ENCODE measurements at places on chromosomes 7 and 10. TPM values are rescaled to one million over a fixed set of nuclear protein-coding genes. Genes with fewer than 3 reads are reported as not detected.

TCERG1L gene
- not detected for total RNA-seq

VCL gene
- 200 TPM for total RNA-seq

ZNF853 gene
- 7.9 TPM for total RNA-seq

CNPY1 gene
- total RNA-seq = not detected

GBX1 gene
- 13.8 TPM for total RNA-seq

- no peak for DNase-seq
Measured at GRCh38 chr10:30911303-30911863, 120.3 kb downstream of the ZNF438 start.

DNA sequence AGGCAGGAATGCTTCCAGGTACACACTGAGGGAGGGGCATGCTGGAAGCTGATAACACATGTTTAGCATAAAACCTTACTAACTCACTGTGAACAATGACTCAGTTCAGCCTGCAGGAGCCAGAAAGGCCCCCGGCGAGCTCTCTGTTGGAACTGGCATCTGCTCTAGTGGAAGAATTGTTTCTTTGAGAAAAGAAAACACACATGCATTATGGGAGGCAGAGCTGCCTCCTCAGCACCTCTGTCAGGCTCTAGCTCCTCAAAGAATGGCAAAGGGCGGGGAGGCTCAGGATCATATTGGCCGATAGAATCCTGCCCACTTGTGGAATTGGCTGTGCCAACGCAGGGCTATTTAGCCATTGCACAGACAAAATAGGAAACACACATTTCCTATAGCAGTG is 338.3 kb downstream of the CXCL12 start:
- DNase-seq = no peak

DNA sequence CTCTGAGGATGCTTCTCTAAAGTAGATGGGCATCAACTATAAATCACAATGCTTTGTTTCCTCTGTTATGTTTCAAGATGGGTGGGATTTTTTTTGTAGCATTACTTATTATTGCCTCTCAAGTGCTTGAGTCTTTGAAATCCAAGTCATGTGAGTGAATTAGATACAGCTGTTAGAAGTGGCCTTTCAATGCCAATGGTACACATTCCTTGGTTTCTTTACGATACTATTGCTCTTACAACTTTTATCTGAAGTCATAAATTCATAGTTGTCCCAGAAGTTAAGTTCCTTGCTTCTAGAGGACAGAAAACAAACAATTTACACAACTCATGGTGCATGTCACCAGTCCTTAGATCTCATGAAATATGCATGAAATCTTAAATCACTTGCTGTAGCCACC is 15.5 kb downstream of the CFTR start:
- DNase-seq = no peak

- DNase-seq = no peak
Measured at GRCh38 chr7:18126281-18126680, 98.6 kb upstream of the PRPS1L1 start.

- DNase-seq = no peak
Measured at GRCh38 chr10:63671317-63671937, 150.2 kb downstream of the REEP3 start.

DNA sequence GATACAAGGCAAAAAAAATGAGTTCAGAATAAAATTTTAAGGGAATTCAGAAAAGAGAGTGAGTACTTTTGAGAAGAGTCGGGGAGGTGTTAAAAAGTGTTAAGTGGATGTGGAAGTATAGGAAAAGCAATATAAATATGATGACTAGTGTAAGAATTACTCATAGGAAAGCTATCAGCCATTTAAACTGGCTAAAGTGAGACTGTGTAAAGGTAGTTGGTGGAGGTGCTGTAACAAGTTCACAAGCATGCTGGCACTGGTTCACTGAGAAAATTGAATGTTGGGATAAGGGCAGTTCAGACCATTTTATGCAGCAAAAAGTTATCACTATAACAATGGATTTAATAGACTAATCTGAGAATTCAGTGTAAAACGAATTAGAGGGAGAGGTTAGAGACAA is 179.0 kb upstream of the DKK1 start:
- DNase-seq = no peak

DNA sequence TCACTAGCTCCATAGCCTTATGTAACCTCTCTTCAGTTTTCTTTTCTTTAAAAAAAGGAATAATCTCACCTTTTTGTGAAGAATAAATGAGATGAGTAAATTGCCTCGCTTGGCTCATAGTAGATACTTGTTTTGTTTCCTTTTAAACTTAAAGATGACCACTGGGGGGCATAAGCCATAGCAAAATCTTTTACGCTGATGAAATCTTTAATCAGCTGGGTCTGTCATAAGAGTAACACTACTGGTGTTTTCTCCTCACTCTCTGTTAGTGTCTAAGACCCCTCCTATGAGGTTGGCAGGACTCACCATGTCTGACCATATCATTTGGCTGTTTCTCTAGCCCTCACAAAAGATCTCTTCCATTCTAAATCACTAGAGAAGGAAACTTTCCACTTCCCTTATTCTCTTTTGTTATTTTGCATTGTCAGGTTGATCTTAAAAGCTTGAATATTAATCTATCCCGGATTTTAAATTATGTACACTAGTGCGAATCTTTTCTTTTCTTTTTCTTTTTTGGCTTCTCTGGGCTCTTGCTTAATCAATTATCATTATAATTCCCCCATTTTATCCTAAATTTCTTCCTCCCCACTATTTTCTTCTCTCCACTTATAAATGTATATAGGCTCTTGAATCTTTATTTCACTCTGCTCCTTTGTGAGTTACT is 12.5 kb downstream of the STAG3 start:
- no peak for DNase-seq

GRCh38 chr10:22984066-22984465 is 56.2 kb downstream of the ARMC3 start:
- no peak for DNase-seq

DNA sequence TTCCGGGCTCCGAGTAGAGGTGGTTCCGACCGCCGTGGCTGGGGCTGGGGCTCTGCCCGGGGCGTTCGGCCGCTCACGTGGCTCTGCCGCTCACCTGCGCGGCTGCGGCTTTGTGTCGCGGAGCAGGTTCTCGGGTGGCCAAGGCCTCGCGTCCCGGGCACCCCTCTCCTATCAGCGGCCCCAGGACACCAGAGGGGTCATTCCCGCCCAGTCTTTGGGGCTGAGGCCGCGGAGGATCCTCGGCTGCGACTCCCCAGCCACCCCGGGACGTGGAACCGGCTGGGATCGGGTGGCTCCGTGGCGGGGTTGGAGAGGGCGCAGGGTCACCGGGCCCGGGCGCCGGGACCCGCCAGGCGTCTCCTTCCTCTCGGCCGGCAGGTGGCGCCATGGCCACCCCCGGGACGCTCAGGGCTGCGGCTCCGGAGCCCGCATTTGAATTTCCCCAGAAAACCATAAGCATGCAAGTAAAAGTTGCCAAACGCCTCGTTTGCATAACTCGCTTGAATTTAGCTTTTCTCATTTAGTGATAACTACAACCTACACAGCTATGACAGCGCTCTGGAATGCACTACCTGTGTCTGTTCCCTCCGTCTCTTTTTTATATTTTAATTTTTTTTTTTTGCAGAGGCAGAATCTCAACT is 1.2 kb downstream of the COL26A1 start:
- DNase-seq = peak; percentile 81

Measured in endothelial cell (in vitro differentiated cells).